ENCODE measurements at places on chromosomes 2 and 18.

- DNase-seq: no peak
Measured at GRCh38 chr2:56167616-56168562, 15.9 kb upstream of the CCDC85A start.

- no peak for DNase-seq
Measured at GRCh38 chr18:39667905-39668304, 2102.3 kb upstream of the CELF4 start.

DNA sequence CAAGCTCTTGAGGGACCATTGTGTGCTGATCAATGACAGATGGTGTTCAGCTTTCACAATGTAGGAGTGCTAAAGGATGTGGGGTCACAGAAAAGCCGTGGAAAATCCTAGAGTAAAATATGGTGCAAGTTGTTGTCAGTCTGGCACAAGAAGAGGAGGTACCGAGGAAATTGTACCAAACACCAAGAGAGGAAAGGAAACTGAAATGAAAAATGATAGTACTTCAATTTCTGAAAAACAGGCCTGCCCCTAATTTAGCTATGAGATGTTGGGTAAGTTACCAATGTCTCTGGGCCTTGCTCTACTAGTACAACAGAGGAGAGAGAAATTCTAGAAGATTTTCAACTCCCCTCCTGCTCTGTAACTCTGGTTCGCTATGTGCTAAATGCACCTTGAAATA, 78.8 kb upstream of the PELI1 start:
- no peak for DNase-seq

DNA sequence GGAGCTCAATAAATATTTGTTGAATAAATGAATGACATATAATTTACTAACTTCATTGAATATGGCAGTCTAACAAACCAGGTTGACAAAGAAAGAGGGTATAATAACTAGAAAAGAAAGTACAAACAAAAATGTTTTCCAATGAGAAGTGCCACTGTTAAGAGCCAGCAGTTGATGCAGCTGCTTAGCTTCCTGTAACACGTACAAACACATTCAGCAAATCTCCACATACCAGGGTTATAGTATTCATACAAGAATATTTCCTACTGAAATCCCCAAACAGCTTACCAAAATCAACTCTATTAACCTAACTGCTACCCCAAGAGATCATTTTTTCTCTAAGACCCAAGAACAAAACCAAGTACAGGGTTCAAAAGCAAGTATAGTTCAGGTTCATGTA, 77.7 kb downstream of the THADA start:
- DNase-seq: no peak

- no peak for DNase-seq
Measured at GRCh38 chr2:27083410-27084296, 2.9 kb upstream of the KHK start.

DNA sequence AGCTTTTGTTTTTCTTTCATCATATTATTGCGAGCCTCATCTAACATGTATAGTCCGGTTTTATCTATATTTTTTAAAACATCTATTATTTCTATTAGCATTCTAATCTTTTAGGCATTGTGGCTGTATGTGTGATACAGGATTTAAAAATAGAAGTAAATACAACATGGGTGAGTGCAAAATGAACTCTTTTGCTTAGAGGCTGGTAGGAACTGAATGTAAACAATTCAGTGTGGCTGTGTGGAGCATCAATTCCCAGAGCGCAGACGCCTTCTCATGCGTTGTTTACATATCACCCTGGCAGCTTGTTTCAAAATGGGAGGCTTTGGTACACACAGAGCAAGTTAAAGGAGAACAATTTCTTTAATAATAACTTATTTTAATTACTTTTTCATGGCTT, 836 bp downstream of the DTNA start:
- DNase-seq: no peak

Data from stimulated activated CD8-positive, alpha-beta memory T cell treated with anti-CD3 and anti-CD28 coated beads, Interleukin-7, amount 100 ng/mL, for 24 hours (primary cell).